ENCODE measurements at places on chromosomes 1 and 21.

DNA sequence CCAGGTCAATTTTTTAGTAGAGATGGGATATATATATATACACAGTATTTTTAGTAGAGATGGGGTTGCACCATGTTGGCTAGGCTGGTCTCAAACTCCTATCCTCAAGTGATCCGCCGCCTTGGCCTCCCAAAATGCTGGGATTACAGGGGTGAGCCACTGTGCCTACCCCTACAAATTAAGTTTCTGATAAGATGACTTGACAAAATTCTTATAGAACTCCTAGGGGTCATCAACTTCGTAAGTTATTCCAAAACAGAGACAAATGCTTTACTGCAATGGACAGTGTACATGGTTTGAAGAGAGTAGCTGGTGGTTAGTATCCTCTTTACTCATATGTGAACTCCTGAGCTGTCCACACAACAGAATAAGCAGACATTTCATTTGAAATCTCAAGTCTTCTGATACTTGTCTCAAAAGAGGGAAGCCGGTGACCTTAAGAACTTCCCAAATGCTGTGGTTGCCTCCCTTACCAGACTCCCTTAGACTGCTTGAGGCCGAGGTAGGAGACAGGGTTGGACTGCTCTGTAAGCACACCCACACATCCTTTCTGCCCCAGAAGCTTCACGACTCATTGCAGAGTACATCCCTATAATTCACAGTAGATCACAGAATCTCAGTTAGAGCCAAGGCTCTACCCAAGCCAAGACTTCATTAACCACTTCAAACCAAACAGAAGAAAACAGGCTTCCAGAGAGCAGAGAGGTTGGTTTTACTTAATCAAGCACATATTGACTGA lies 244.1 kb upstream of the IRF2BP2 start:
- DNase-seq: no peak

- DNase-seq: no peak
Observed at GRCh38 chr1:96281491-96281890, 440.1 kb upstream of the PTBP2 start.

DNA sequence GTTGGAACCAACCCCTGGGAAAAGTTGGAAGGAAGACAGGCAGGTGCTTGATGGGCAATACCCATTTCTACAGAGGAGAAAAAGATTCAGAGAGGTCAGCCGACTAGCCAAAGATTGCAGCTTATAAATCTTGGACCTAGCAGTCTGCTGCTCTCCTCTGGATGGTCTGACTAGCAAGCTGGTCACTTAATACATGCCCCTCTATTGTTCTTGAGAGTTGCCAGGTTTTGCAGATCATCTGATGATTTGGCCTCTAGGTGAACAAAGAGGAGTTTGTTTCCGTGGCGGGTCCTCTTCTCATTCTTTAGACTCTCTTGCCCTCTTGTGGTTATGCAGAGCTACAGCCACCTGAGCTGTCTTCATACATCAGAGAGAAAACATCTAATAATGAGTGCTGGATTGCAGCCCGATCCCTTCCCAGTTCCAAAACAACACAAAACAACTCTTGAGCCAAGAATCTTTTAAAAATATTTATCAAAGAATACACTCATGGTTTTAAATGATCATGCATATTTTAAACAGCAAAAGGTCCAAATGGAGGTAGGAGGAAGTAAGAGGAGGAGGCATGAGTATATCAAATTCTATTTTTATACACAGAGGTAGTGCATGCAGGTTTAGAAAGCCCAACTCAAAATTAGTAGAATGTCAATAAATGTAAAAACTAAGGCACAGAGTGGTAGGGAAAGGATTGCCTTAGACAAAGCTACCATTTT lies 115.7 kb downstream of the SLC30A10 start:
- peak; percentile 77 for DNase-seq

DNA sequence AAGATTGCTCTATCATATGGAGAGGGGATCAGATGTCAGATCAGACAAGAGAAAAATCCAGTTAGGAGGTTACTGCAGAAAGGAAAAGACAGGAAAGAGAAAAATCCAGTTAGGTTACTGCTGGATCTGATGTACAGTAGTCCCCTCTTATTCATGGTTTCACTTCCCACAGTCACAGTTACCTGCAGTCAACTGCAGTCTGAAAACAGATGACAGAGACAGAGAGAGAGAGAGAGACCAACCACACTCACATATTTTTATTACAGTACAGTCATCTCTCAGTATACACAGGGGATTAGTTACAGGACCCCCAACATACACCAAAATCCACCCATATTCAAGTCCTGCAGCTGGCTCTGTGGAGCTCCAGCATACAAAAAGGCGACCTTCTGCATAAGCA lies 29.3 kb downstream of the NUP133 start:
- no peak for DNase-seq

DNA sequence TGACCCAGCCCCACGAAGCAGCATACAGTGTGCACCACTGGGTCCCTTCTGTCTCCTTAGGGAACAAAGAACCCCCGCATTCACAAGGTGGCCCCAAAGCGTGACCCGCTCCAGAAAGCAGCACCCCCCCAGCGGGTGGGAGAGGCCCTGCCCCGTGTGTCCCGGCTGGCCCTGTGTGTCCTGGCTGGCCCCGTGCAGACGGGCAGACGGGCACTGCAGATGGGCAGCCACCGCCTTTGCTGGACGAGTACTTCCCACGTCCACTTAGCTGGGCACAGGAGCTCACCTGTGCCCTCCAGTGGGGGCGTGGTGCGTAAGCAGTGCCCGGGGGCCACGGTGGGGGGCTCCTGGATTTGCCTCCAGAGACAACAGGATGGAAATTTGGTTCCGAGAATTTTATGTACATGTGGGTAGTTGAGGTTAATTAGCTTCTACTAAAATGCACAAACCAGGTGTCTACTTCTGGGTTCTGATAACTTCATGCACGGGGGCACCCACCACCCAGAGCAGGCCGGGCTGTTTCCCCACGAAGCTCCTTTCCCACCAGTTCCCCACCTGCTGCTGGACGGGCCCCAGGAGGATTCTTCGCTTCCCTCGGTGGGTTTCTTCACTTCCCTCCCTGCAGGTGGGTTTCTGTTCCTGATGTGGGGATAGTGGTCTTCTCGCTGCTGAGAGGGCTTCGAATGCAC lies 33.2 kb upstream of the SLC19A1 start:
- DNase-seq: no peak

GRCh38 chr1:183149273-183149672 lies 36.8 kb upstream of the LAMC2 start:
- no peak for DNase-seq

- DNase-seq: no peak
Observed at GRCh38 chr1:200699871-200700270, 30.2 kb upstream of the DDX59 start.

GRCh38 chr1:81224222-81224621 lies 576.5 kb upstream of the ADGRL2 start:
- DNase-seq: no peak

GRCh38 chr1:200638073-200638472 lies 17.5 kb upstream of the KIF14 start:
- DNase-seq: peak; percentile 24

DNA sequence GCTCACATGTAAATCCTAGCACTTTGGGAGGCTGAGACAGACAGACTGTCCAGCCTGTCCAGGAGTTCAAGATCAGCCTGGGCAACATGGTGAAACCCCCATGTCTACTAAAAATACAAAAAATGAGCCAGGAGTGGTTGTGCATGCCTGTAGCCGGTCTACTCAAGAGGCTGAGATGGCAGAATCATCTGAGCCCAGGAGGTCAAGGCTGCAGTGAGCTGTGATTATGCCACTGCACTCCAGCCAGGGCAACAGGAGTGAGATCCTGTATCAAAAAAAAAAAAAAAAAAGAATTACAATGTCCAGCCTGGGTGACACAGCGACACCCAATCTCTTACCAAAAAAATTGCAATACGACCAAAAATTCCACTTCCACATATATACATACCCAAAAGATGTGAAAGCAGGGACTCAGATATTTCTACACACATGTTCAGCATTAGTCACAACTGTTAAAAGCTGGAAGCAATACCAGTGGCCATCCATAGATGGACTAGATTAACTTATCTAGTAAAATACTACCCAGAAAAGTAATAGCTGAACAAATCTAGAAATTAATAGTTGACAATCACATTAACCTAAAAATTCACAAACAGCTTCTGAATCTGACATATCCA lies 49.2 kb downstream of the ASH1L start:
- no peak for DNase-seq

GRCh38 chr21:38596264-38597042 lies 98.2 kb upstream of the ERG start:
- no peak for DNase-seq

- no peak for DNase-seq
Observed at GRCh38 chr1:211497489-211498045, 5.6 kb upstream of the RD3 start.

- DNase-seq: no peak
Observed at GRCh38 chr1:119116725-119117124, 23.7 kb downstream of the WARS2 start.

DNA sequence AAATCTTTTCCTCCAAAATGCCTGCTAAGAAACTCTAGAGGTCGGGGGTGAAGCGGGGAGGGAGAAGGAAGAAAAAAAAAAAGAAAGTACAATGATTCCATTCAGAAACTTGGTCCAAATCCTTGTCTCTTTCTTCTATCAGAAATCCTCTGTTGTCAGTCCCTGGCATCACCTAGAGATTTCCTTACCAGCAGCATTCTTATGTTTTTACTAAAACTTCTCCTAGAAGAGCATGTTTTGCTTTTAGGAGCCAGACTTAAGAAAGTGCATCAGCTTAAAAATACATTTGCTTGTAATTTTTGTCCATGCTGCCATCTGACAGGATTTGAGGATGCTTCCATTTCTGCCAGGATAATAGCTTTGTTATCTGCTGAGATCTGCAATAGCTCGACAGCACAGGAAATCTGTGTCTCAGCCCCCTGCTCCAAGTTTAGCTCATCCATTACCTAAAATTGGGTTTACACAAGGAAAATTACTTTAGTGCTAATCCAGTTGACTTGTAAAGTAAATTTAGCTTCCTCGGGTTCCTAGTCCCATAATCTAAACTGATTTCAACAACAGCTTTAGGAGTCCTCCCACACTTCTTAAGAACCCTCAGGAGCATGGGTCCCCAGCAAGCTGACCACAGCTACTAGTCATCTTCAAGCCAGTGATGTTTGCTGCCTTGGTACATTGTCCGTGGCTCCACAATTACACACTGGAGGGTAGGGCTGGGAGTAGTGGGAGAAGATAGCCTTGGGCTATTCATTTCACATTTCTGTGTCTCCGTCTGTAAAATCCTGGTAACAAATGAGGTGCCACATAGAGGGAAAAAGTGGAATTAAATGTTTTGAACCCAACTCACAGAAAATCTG lies 92.3 kb upstream of the UBE2U start:
- DNase-seq: no peak

GRCh38 chr1:41363591-41364320 lies 2.5 kb downstream of the FOXO6 start:
- DNase-seq: no peak

GRCh38 chr1:63921359-63921758 lies 147.5 kb downstream of the ROR1 start:
- no peak for DNase-seq

- DNase-seq: no peak
Observed at GRCh38 chr1:221069178-221069903, 190.1 kb downstream of the HLX start.

DNA sequence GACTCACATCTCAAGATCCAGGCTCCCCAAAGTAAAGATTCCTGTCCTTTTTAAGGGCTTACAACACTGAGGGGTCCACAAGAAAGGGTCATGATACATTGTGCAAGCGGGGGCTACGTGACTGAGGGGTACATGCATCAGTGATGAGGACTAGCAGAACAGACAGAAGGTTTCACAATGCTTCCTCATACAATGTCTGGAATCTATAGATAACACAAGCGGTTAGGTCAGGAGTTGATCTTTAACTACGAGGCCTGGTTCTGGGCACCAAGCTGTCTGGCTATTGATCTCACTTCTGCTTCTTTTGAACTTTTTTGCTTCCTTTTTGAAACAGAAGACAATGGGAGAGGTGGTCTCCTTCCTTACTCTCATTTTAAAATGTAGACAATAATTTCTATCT lies 718.6 kb downstream of the AMY1C start:
- no peak for DNase-seq

GRCh38 chr1:212153635-212154034 lies 118.1 kb downstream of the DTL start:
- DNase-seq: no peak

GRCh38 chr1:73948055-73948454 lies 249.9 kb downstream of the LRRIQ3 start:
- DNase-seq: no peak
